ENCODE measurements at places on chromosomes 2 and 18.

DNA sequence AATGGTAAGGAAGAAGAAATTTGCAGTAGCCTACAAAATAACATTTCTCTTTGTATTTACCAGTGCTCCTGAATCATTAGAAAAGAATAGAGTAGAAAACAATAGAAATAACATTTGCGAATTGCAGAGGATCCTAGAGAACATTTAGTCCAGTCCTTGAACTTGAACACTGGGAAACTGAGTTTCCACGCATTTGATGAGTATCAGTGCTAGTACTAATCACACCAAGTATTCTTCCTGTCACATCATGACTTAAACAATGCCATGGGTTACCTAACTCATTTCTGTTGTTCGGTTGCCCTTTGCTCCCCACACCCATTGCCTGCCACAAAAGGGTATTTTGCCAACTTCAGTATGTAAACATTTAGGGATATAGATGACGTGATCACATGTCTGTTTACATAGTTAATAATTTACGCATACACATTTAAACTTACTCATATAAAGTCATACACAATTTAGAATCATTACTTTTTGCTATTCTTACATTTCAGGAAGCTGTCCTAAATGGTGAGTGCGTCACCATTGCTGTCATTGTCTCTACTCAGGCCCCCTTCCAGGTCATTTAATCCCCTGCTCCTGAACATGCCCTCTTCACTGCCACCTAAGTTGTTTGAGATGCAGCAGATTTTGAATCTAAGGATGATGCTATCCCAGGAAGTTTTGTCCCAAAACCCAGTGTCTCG is 42.3 kb downstream of the CRIM1 start:
- DNase-seq = no peak

DNA sequence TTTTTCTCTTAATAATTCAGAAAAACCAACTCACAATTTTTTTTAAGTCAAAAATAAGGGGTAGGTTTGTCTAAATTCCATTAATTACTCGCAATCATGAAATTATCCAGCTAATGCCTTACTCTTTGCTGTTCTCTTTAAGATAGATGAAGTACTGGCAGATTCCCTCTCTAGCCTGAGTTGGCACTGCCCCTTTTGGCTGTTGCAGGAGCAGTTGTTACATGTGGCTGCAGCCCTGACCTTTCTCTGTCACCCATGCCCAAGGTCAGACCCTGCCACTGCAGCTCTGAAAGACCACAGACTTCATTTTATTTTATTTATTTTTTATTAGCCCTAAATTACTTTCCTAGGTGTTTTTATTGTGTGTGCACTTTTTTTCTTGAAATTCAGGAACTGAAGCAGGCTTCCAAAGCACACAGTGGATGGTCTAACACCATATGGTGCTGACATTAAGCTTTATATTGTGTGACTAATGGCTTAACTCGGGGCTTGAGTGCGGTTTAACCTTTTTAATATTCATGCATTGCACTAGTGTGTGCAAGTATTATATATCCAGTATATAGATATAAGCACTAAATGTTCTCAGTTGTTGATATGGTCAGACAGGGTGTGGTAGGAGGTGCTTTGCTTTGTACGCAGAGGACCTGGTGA is 313.0 kb downstream of the CDH2 start:
- no peak for DNase-seq

DNA sequence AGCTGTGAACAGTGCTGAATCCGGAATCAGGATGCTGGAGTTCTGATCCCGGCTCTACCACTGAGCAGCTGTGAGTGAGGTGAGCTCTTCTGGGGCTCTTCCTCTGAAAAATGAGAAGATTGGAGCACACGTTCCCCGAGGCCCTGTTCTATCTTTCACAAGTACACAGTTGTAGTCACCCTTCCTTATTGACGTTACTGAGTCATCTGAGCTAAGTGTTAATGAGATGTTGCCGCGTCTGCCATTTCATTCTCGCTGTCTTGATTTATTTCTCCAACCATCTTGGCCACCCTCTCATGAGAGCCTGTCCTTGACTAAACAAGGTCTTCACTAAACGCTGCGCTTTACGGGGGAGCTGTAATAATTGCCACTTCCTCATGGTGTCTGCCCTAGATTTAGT is 31.9 kb upstream of the EFR3B start:
- DNase-seq = no peak

- no peak for DNase-seq
These were observed 55.8 kb downstream of the DOCK10 start for GRCh38 chr2:224986477-224986876.

DNA sequence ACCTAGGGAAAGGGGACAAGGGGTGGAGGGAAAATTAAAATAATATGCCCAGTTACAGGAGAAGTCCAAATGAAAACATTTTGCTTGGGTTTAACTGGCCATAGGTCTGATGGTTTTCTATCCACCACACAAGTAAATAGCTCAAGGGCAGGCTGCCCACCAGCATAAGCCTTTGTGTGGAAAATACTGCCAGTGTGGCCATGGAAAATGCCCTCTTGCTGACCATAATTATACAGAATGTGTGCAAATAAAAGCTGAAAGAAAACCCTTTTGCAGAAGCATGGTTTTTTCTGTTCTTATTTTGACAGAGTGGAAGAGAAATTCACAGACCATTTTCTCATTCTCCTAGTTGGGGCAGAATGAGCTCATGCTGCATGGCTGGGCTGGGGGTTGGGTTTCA is 111.3 kb upstream of the SIX2 start:
- DNase-seq = peak; percentile 49

GRCh38 chr2:113181258-113182051 is 7.7 kb downstream of the PSD4 start:
- DNase-seq = no peak

- no peak for DNase-seq
These were observed 437.7 kb downstream of the NRXN1 start for GRCh38 chr2:50594233-50594632.

DNA sequence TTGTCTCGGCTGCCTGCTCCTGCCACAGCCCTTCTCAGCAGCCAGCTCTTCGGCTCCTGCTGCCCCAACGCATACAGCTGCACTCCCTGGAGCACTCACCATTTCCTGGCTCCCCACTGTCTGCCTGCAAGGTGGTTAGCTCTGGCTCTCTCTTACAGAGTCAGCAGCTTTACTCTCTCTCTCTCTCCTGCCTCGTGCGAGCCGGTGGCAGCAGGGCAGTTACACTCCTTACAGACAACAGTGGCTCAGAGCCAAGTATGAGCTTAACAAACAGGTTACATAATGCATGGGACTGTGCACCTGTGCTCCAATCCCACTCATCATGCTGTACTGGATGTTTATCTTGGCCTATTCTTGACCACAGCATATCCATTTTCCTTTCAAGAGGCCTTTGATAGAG is 47.4 kb upstream of the DNAJC10 start:
- peak; percentile 50 for DNase-seq

GRCh38 chr18:79789091-79789891 is 8.4 kb upstream of the KCNG2 start:
- DNase-seq = no peak

GRCh38 chr18:63145166-63145850 is 174.3 kb downstream of the BCL2 start:
- DNase-seq = no peak

- no peak for DNase-seq
These were observed 2.4 kb downstream of the TRABD2A start for GRCh38 chr2:84878459-84878858.

GRCh38 chr2:234821946-234822475 is 129.8 kb upstream of the SH3BP4 start:
- DNase-seq = no peak

DNA sequence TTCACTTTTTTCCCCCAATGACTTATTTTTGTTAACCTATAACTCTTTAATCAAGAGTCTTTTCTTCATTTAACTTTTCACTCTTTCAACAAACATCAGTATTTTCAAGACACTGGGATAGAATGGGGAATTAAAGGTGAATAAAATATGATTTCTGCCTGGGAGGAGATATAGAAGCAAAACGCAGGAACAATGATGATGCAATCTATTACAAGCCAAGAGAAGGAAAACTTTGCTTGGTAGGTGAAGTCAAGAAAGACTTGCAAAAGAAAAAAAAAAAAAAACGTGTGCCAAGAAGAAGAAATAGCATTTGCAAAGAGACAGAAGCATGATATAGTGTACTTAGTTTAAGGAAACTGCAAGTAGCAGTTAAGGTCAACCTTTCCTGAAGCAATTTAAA is 207.3 kb upstream of the KCNH7 start:
- DNase-seq = no peak

DNA sequence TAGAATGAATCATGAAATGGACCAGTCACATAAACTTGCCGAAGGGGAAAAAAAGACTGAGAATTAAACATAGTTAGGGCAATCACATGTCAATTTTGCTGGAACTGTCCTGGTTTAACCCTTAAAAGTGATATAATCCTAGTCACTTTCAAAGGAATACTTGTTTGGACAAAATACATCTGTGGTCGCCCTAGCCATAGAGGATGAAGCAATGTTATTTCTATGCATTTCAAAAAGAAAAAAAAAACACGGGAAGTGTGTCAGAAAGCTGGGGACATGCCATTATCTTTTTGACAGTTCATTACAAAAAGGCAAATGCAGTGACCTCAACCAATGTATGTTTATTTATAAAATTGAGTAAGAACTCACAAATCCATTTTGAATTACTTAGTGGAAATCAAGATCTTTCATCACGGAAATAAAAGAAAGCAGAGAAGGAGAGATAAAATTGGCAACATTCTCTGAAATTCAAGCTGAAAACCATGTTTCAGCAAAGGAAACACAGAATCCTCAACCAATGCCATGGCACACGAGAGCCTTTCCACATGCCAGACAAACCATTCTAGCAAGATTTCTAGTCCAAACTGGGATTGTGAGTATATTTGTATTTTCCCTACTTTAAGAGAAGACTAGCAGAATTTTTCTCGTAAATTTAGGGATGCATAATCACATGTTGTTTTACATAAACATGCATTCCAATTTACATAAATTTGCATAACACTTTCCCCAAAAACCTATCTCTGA is 854.3 kb upstream of the ACVR2A start:
- peak; percentile 52 for DNase-seq
